ENCODE measurements at places on chromosomes 2 and 18.
A peak's percentile ranks its signal among the peaks of the same experiment; 100 is the strongest.

GRCh38 chr2:9074930-9075329 is 71.4 kb upstream of the MBOAT2 start:
- DNase-seq, result no peak

GRCh38 chr2:84713441-84713840 is 167.4 kb downstream of the TRABD2A start:
- DNase-seq, result no peak

DNA sequence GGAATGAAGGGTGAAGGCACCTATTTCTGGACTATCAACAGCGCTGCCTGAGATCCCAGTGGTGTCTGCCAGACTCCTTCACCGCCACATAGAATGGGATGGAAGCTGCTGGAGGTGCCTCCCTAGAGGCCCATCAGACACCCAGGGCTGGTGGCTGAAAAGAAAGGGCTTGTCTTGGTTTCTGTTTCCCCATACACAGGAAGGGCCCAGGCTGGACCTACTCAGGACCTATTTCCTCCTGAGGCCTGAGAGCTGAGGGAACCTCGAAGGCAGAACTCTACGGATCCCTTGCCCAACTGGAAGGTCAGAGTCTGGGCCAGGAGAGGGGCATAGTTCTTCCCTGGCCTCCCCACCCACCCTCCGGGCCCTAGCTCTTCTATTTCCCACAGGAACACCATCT is 2.9 kb upstream of the CLEC4F start:
- DNase-seq, result no peak

DNA sequence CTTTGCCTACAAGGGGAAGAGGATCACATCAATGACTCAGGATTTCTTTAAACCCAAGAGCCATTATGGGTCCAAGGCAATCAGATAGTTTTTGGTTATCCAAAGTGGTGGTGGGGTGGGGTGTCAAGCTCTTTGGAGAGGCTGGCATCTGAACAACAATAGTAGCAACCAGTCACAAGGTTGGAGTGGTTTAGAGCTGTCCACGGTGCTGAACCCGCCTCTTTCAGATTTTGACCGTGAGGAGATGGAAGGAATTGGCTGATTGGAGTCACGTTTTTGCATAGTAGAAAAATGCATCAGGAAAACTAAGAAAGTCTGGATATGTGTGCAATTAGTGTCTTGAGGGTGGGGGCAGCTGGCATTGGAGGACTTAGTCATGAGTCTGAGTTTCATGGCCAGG is 159.9 kb downstream of the LOXHD1 start:
- DNase-seq, result peak; percentile 6

GRCh38 chr2:47654790-47655562 is 128.0 kb upstream of the MSH6 start:
- DNase-seq, result no peak

DNA sequence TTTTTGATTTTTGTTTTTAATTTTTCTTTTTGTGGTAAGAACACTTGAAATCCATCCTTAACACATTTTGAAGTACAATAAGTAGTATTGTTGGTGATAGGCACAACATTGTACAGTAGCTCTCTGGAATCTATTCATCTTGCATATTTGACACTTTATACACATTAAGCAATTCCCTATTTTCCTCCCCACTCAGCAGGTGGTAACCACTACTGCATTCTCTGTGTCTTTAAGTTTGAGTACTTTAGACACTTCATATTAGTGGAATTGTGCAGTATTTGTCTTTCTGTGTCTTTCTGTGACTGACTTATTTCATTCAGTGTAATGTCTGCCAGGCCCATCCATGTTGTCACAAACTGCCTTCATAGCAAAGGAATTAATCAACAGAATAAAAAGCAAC is 471.7 kb upstream of the CDH20 start:
- no peak for DNase-seq

GRCh38 chr2:38146275-38146906 is 70.4 kb upstream of the CYP1B1 start:
- DNase-seq, result no peak

DNA sequence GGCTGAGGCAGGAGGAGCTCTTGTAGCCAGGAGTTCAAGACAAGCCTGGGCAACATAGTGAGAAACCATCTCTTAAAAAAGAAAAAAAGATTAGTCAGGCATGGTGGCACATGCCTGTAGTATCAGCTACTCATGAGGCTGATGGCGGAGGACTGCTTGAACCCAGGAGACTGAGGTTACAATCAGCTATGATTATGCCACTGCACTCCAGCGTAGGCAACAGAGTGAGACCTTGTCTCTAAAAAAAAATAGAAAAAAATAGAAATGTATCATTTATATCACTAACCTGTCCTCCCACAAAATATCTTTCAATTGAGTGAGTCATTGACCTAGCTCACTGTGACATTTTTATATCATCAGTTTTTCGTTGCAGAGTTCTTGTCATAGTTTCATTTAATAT is 152.5 kb downstream of the DTNA start:
- no peak for DNase-seq

DNA sequence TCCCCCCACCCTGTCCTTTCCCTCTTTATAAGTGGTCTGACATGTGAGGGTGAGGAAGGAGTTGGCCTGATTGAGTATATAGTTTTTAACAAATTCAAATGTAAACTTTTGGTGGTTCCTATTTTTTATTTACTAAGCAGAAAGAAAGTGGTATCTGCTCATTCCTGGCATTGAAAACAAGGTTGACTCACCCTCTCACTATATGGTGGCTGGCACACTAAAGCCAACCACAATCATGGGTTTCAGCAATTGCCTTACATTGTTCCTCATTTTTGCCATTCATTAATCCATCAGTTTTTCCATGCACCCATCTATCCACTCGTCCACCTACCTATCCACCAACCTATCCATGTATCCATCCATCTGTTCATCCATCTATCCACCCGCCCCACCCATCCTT is 75.4 kb upstream of the IGFBP5 start:
- DNase-seq, result no peak

DNA sequence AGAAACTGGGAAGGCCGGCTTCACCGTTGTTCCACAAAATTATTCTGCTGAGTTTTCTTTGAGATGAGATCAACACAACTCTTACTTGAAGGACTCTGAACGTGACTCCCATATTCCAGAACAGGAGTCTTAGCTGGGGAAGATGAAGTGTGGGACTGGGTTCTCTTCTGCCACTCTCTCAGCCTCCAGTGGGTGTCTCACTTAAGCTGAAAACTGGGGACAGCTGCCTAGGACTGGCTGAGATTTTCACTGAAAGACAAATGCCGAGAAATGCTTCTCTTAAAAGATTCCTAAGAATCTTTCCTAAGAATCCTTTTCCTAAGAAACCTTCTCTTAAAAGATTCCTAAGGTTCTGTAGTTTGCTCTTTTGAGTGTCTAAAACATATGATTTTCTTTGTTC is 156.6 kb upstream of the LHCGR start:
- DNase-seq, result no peak

DNA sequence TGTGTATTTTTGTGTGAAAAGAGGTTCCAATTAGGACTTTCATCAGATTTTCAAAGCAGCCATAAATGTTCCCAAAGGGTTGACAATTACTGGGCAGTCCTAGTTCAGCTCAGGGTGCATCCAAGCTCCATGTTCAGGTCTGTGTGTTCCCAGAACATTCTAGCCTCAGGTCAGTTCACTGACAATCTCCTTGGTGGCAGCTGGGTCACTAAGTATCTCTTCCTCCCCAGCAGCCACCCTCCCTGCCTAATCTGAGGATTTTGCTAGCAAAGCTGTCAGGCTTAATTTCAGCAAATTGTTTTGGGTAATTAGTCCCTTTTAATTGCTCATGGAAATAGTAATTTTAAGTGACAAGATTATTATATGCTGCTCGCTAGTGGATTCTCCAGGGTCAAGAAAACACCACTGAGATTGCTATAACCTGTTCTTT is 29.8 kb downstream of the UPP2 start:
- no peak for DNase-seq

DNA sequence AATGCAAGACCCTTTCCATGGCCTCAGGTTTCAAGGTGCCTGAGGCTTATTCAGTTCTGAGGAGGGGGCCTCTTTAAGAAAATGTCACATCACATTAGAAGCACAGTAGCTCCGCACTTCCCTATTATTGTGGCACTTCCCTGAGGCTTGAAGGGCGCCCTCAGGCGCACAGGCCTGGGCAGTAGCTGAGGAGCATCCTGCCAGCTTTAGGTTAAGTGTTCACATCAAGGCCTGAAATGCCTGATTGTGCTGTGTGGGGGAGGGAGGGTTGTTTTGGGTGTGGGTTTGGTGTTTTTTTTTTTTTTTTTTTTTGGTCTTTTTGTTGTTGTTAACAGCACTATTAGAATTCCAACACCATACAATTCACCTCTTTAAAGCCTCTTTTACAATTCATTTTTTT is 107.9 kb downstream of the CABLES1 start:
- DNase-seq, result no peak

DNA sequence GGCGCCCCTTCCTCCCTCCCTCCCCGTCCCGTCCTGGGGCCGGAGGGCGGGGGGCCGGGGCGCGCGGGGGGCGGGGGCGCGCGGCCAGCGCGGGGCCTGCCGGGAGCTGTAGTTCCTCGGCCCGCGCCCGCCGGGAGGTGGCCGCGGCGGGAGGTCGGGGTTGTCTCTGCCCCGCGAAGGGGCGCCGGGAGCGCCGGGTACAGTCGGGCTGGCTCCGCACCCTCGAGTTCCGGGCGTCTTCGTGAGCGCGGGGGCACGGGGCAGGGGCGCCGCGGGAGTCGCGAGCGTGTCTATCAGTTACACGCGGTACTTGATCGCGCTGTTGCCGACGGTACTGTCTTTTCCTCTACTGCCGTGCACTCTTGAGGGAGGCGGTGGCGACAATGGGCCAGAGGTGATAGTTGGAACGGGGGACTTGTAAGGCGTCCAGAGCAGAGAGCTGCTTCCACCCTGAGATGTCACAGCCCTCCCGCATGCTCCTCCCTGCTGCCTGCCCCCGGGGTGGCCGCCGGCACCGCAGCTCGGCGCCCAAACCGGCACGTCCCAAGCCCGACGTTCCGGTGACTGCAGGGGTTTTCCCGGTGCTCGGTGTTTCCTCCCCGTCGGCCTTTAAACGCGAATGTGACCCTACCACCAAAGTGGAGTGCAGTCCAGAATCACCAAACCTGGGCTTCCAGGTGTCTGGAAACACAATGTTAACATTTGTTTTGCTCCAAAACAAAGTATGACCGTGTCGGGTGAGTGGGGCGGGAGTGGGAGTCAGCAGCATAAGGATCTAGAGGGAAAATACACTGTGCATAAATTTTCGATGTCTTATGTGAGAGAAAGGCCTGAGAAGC is at the start of gene PRKD3:
TSS of gene PRKD3 (minus strand) at position 48 of the 839 bp plus-strand sequence. CDS start 8,309 bp downstream, outside the sequence.
- peak; percentile 61 for DNase-seq

GRCh38 chr2:208062961-208063360 is 37.6 kb upstream of the PLEKHM3 start:
- DNase-seq, result no peak

GRCh38 chr2:232236200-232236599 is 142.4 kb upstream of the ALPP start:
- no peak for DNase-seq

GRCh38 chr2:208669394-208669793 is 262.8 kb downstream of the PTH2R start:
- no peak for DNase-seq

DNA sequence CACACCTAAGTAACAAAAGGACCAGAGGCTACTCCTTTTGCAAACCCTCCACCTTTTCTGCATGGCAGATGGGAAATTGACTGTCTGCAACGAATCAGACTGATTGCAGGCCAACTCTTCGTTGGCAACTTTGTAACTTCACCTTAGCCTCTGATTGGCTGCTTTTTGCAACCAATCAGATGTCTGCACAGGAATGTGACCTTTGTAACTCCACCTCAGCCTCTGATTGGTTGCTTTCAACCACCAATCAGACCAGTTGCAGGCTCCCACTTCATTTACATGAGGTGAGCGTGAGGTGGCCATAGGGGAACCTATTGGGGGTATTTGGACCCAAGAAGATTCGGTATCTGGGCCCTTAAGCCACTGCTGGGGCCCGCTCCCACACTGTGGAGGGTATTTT is 209.0 kb downstream of the EN1 start:
- no peak for DNase-seq

- no peak for DNase-seq
These were observed 43.9 kb upstream of the ACADL start for GRCh38 chr2:210269148-210269547.

GRCh38 chr2:69624611-69625010 is 18.9 kb downstream of the AAK1 start:
- DNase-seq, result no peak

GRCh38 chr2:211688196-211688595 is 850.4 kb downstream of the ERBB4 start:
- DNase-seq, result no peak

GRCh38 chr2:48914477-48915089 is 159.1 kb upstream of the LHCGR start:
- no peak for DNase-seq

GRCh38 chr2:128562471-128563347 is 244.0 kb upstream of the HS6ST1 start:
- no peak for DNase-seq

GRCh38 chr2:200352636-200353035 is 46.1 kb downstream of the SPATS2L start:
- no peak for DNase-seq

GRCh38 chr2:155256803-155257202 is 558.3 kb downstream of the KCNJ3 start:
- DNase-seq, result no peak

GRCh38 chr2:60104514-60105505 is 448.6 kb downstream of the BCL11A start:
- no peak for DNase-seq

- DNase-seq, result no peak
These were observed 77.4 kb downstream of the RTP5 start for GRCh38 chr2:241947004-241947350.

DNA sequence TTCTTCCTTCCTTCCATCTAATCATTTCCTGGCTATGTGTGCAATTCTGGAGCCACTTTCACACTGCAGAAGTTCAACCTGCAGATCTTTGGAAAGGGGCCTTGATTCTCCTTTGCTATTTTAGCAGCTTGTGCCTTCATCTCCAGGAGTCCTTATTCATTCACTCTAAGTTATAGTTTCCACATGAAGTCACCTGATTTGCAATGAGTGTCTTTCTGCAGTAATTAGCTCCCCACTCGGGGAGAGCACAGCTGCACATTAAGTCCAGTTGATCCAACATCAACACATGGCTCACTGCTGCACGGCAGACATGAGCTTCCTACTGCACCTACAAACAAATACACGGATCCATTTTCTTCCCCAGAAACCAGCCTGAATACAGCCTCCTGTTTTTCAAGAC is 323.1 kb upstream of the TNP1 start:
- DNase-seq, result no peak

GRCh38 chr2:210965472-210965871 is 409.1 kb downstream of the CPS1 start:
- no peak for DNase-seq

GRCh38 chr2:86297382-86298147 is 39.9 kb downstream of the REEP1 start:
- DNase-seq, result no peak

DNA sequence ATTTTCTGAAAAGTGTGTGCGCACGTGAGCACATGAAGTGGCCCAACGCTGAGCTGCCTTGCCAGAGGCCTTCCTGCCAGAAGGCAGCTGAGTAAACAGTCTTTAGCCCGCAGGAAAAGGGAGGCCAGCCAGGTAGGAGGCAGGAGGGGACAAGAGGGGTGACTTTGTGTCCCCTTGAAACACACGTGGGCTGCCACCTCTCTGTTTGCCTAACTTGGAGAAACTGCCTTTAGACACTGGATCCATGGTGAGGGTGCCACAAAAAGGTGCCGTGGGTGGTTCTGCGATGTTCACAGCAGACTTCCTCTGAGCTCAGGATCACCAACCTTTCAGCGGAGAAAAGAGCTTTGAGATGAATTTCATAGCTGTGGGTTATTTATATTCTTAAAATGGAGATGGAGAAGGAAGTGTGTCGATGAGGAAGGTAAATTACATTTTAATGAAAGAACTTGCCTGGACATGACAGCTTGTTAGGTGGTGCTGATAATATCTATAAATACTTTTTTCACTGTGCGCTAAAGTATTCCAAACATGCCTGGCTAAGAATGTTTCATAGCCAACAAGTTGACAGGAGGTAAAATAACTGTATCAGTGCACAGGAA is 36.6 kb upstream of the ASB1 start:
- no peak for DNase-seq

Data from stimulated activated CD4-positive, alpha-beta T cell treated with anti-CD3 and anti-CD28 coated beads, Interleukin-12 subunit alpha, Interleukin-12 subunit beta, amount 100 ng/mL, for 4 hours (primary cell).